Activated effector memory CD4-positive, alpha-beta T cell treated with Interleukin-2 at 50 U/mL for 16 hours (primary cell): ENCODE measurements at places on chromosomes 3 and 15.

- no peak for DNase-seq
Measured at GRCh38 chr3:113897373-113897777, 50.4 kb upstream of the ZDHHC23 start.

DNA sequence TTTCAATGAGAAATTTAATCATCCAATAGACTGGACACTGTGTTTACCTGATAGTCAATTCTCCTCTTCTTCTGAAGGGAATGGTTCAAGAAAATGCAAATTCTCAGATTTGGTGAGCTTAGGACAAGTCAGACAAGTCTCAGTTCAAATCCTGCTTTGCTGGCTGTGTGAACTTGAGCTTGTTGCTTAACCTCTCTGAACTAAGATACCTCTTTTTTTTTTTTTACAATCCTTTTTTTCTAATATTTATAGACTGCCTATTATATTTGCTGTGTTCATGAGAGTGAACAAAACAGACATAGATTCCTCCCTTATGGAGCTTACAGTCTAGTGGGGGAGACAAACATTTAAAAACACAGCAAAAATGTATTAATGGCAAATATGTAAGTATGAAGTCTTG lies 8.2 kb upstream of the SLC28A1 start:
- DNase-seq: no peak

GRCh38 chr3:119751423-119751822 lies 30.5 kb upstream of the NR1I2 start:
- no peak for DNase-seq

GRCh38 chr3:70729845-70730244 lies 417.4 kb upstream of the MDFIC2 start:
- no peak for DNase-seq

- no peak for DNase-seq
Measured at GRCh38 chr15:70362886-70363285, 265.2 kb upstream of the TLE3 start.

DNA sequence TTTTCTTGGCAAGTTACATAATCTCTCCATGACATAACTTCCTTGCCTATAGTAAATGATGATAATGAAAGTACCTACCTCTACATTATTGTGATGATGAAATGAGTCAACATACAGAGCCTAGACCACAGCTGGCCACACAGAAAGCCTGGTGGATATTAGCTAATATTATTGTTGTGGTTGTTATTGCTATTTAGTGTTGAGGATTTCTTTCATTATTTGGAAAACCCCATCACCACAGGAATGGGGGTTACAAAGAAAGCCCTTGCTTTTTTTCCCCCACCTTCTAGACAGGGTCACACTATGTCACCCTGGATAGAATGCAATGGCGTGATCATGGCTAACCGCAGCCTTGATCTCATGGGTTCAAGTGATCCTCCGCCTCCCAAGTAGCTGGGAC lies 125.0 kb downstream of the PDZRN3 start:
- DNase-seq: no peak
